ENCODE measurements at places on chromosomes 11 and 22.

DNA sequence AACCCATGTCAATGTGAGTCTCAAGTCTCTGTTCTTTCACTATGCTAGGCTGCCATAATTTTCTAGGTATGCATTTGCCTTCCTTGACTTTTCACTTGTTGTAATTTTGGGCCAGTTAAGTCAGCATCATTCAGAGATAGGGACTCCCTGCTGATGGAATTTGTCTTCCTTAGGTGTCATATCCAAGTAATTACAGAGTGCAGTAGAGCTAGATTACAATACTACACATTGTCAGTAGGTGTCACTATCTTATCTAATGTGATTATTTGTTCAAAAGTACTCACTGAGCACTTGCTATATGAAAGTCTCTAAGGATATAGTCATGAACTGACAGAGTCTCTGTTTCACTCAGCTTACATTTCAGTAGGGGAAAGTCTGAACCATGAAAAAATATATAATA, 25.0 kb upstream of the SYN3 start:
- DNase-seq, result no peak

DNA sequence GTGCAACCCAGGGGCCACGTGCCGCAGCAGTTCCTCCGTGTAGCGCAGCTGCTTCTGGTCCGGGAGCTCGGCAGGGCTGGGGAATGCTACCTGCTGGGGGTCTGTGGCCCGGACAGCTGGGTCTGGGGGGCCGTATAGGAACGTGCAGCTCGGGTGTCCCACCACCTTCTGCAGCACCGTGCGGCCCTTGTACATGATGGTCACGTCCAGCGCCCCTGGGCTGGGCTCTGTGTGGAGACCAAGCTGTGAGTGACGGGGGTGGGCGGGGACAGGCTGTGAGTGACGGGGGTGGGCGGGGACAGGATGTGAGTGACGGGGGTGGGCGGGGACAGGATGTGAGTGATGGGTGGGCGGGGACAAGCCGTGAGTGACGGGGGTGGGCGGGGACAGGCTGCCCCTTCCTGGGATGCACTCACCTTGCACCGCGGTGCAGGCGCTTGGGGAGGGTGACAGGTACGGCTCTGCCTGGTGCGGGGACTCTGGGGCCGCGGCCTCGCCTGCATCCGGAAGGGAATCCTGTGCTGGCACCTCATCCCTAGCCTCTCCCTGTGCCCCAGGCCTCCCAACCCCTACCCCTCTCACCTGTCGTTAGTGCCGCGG, 2.3 kb downstream of the IRF7 start:
- peak; percentile 79 for DNase-seq

DNA sequence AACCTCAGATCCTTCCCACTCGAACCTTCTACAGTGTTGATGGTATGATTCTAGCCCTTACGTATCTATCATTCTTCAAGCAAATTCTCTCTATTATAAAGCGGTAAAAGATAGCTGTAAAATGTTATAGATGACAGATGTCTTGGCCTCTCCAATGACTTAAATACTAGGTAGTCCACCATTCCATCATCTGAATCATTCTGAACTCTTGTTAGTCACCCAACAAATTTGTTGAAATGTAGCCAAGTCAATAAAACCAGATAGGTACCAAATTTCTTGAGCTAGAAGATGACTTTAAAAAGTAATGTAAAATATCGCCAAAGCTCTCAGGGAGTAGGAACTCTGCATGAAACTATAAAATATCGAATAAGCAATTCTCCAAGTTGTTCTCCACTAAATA, 32.6 kb upstream of the PICALM start:
- DNase-seq, result no peak

GRCh38 chr11:121138259-121138658, 37.2 kb downstream of the TECTA start:
- no peak for DNase-seq

DNA sequence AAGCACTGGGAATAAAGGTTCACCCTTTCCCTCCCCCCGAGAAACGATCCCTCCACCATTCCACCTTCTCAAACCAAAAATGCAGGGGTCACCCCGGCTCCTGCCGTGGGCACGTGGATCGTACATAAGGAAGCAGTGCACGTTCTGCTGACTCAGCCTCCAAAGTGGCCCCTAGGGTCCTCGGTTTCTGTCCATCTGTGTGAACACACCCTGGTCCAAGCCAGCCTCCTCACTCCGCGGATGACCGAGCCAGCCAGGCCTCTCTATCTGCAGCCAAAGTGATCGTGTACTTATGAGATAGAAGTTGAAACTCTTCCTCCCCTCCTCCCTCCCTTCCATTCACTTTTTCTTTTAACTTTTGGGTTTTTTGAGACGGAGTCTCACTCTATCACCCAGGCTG, 16.2 kb downstream of the C11orf24 start:
- no peak for DNase-seq

DNA sequence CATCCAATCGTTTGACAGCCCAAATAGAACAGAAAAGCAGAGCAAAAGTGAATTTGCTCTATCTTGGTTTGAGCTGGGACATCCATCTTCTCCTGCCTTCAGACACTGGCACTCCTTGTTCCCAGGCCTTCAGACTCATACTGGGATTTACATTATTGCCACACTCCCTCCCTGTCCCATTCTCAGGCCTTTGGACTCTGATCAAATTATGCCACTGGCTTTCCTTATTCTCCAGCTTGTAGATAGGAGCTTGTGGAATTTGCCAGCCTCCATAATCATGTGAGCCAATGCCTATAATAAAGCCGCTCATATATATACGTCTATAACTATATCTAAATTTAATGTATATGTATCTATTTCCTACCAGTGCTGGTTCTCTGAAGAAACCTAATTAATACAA, 568.3 kb upstream of the KIRREL3 start:
- no peak for DNase-seq

DNA sequence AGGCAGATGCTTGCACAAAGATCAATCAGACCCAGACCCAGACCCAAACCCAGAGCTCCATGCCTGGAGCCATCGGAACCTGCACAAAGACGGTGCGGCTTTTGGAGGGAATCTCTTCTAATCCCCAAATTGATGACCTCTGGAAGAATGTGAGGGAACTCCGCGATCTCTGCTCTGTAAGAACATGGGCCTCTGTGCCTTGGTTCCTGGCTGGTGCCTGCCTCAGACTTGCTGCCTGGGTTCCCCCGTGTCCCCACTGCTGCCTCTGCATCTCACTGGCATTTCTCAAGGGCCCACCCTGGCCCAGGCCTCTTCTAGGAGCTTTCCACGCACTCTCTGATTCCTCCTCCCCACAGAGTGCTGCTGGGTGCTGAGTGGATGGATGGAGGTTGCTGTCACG, 1044.4 kb downstream of the TBC1D22A start:
- no peak for DNase-seq

DNA sequence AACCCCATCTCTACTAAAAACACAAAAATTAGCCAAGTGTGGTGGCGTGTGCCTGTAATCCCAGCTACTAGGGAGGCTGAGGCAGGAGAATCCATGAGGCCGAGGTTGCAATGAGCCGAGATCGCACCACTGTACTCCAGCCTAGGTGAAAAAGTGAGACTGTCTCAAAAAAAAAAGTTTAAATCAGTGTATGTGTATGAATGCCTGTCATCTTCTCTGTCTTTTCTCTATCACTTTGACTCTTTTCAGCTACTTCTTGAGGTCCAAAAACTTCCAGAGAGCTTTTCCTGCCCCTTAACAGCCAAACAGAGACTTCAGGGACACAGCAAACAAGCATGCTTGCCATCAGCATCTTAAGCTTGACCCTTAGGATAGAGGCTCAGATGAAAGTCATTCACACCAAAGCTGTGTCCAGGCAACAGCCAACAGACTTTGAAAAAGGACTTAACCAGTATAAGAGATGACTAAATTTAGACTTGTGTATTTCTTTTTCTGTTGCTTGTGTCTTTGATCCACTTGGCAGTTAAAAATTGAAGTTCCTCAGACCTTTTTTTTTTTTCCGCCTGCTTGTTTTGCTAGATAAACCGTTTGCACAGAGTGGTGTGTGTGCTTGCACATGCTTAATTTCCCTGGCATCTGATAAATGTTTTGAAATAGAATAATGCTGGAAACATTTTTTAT, 151.9 kb downstream of the DBX1 start:
- no peak for DNase-seq

DNA sequence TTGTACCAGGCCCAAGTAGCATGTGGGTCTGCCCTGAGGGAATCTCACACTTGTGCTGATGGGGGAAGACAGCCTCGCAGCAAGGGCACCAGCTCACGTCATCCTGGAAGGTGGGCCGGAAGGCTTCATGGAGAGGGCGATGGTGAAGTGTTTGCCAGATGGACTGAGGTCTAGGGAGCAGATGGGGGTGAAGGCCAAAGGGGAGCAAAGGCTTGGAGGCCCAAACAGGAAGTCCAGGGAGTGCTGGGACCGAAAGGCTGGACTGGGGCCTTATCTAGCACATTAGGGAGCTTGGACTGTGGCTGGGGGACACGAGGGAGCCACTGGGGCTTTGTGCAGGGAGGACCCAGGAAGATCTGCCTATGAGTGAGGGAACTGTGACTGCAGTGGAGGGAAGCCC, 1.2 kb upstream of the TNFRSF13C start:
- no peak for DNase-seq

- DNase-seq, result peak; percentile 82
Measured at GRCh38 chr11:117817368-117818040, 7.0 kb downstream of the FXYD2 start.

GRCh38 chr11:71451596-71452198, 1.3 kb upstream of the NADSYN1 start:
- no peak for DNase-seq

- DNase-seq, result no peak
Measured at GRCh38 chr11:102705626-102706025, at the start of gene MMP27. MMP27 (minus strand) TSS chr11:102705769; CDS start chr11:102705714, 55 bp downstream.

All from stimulated activated naive CD4-positive, alpha-beta T cell treated with Interleukin-2 at 50 U/mL for 16 hours (primary cell).